Left kidney (tissue), 8 donors: ENCODE measurements at places on chromosomes 5 and 9.
A peak's percentile ranks its signal among the peaks of the same experiment; 100 is the strongest.

- no peak for DNase-seq
Measured at GRCh38 chr5:108974594-108974993, 226.9 kb downstream of the FER start.

GRCh38 chr5:65722575-65723403, 784 bp downstream of the NLN start:
- peak; percentile 59 for DNase-seq

GRCh38 chr5:121006217-121006616, 542.1 kb downstream of the PRR16 start:
- no peak for DNase-seq

GRCh38 chr5:87369431-87369830, 43.3 kb downstream of the CCNH start:
- DNase-seq = no peak

DNA sequence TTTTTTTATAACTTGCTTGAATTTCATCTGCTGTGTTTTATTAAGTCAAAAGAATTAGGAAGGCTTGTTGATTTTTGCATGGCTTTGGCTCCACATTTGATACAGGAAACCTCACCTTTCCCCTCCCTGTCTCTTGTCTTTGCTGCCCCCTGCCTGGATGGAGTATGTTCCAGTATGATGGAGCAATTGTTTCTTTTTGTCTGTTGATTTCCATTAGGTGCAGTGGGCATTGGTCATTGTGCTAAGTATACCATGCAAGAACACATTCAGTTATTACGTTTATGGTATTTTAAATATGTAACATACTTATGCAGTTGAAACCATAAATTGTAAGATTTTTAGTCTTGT, 19.6 kb downstream of the TJP2 start:
- DNase-seq = no peak

GRCh38 chr5:50866415-50866814, 200.0 kb downstream of the PARP8 start:
- DNase-seq = no peak

- DNase-seq = no peak
Measured at GRCh38 chr5:174067499-174067898, 22.0 kb downstream of the NSG2 start.

DNA sequence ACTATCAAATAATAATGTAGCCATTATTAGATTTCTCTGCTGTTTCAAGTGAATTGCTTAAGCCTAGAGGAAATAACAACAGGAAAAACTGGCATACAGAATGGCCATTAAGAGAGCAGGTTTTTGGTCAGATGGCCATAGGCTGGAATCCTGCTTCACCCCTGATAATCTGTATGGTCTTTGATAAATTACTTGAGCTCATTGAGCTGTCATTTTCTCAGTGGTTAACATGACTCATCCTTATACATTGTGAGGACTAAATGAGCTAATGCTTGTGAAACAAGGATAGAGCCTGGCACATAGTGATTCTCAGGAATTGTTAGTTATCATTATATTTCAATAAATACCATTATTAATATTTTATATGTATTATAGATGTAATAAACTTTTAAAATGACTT, 516.5 kb downstream of the KIF4B start:
- DNase-seq = no peak

- no peak for DNase-seq
Measured at GRCh38 chr9:23621188-23621587, 204.9 kb downstream of the ELAVL2 start.

DNA sequence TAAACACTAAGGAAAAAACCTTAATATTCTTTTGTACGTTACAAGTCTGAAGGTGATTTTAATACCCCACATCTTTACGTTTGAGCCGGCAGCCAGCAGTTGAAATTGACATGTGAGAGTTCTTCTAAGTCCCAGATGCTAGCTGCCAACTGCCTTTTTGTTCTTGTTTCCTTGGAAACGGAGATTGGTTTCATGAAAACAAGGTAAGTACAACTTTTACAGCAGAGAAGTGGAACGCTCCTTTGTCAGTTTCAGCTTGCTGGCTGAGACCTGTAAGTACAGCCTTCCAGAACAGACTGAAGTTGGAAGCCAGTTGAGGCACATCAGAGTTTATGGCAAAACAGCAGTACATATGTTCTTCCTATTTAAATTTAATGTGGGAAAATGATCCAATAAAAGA, 1018.4 kb upstream of the ARRDC3 start:
- peak; percentile 32 for DNase-seq

- no peak for DNase-seq
Measured at GRCh38 chr9:109518621-109519335, 20.7 kb upstream of the PTPN3 start.

DNA sequence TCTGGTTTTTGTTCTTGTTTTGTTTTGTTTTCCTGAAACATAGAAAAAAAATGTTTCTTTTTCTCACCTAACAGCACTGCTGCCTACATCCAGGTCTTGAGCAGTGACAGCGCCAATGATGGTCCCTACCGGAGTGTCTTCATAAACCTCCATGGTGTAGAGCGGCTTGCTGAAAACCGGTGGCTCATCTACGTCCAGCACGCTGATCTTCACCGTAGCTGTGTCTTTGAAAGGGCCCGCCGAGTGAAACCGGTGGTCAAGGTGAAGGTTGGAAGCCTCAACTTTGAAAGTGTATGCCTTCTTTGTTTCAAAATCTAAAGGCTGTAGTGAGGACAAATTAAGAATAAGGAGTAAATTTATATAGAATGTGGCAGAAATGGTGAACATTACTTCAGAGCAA, 1051.0 kb downstream of the CDH12 start:
- no peak for DNase-seq

DNA sequence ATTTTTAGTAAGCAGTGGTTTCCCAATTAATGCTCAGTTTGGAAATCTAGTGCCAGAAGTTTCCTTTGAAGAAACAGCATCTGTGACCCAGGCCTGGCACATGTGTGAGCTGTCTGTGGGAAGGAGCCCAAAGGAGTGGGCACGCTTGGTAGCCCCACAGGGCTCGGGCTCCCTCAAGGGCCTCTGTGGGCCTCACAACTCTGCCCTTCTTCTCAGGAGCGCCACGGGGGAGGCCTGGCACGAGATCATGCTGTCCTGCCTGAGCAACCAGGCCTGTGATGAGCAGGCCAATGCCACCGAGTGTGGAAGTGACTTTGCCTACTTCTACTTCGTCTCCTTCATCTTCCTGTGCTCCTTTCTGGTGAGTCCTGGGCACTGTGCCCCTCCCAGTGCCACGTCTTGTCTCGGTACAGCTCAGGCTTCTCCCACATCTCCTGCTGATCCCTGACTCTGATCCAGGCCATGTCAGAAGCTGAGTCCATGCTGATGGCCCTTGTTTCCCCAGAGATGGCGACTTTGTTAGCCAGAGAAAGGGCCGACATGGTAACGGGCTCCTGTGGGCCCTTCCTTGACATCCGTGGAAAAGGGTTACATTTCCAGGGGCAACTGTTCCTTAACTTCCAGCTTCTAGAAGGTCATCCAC, 200.4 kb downstream of the CACNA1B start:
- no peak for DNase-seq

DNA sequence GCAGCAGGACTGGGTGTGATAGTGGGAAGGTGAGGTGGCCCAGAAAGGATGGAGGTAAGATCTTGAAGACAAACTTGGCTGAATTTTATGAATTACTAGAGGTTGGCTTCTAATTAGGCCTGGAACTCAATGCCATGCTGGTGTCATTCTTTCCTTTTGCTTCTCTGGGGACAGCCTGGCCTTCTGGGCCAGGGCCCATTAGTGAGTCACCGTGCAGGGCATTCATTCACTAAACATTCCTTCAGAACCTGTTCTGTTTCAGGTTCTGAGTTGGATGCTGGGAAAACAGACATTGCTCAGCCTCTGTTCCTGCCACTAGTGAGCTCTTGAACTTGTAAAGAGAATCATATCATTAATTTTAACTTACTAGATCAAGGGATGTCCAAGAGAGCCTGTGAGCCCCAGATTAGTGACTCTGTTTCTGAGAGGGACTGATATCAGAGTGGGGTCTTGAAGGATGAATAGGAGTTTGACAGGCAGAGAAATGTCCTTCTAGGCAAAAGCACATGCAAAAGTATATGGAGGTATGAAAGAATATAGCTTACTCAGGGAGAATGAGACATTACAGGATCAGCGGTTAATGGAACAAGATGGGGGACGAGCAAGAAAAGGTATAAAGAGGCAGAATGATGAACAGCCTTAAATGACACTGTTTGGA, 66.5 kb downstream of the LHX2 start:
- no peak for DNase-seq

- no peak for DNase-seq
Measured at GRCh38 chr9:70607329-70607728, 192.9 kb upstream of the KLF9 start.

DNA sequence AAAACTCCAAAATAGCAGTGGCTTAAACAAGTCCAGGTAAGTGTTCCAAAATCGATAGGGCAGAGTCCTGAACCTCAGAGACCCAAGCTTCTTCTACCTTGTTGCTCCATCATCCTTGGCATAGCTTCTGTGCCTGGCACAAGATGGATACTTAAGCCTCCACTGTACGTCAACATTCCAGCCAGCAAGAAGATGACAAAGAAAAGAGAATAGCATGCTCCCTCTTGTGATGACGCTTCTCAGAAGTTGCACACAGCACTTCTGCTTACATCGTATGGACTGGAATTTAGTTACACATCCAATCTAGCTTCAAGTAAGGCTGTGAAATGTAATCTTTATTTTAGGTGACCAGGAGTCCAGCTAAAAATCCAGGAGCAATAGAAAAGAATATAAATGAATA, 227.4 kb downstream of the ESM1 start:
- no peak for DNase-seq

DNA sequence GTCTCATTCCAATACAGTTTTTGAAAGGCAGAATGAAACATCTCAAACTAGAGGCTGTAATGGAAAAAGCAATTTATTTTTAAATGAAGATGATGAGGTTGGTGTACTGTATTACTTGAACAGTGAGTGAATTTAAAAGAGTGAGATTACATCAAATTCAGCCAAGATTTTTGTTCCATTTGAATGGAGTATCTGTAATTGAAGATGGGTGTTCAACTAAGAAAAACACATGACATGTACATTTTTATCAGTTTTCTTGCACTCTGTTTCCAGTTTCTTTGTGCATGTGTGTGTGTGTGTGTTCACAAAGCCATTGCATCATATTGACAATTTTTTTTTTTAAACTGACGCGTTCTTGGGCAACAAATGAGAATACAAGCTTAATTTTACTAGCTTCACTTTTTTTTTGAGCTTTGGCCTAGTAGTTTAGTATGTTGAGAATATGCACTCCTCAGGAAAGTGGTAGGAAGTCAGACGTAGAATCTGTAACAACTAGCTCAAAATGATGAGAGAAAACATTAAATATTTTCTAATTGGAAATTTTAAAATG, 243.5 kb downstream of the MAST4 start:
- DNase-seq = no peak

DNA sequence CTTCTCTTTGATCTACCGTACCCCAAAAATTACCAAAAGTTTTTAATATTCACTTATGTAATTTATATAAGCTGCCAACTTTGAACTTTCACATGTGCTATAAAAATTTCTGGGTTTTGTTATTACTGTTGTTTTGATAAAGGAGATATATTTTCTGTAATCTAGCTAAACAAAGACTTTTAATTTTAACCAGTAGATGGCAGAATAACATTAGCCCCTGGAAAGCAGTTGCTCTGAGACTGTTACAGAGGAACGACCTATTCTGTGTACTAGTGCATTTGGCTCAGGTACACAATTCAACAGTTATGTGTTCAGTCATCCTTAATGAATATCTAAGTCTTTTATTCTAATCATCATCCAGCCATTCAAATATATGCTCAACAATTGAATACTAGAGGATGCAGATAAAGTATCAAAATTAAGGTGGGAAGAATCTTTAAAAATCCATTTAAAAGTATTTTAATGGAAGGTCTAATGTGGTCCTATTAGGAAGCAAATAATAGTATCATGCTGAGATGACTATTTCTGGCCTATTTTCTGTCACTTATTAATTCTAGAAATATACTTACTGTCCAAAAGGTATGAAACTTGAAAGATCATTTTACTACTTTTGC, 8.6 kb downstream of the KLHL9 start:
- peak; percentile 43 for DNase-seq

DNA sequence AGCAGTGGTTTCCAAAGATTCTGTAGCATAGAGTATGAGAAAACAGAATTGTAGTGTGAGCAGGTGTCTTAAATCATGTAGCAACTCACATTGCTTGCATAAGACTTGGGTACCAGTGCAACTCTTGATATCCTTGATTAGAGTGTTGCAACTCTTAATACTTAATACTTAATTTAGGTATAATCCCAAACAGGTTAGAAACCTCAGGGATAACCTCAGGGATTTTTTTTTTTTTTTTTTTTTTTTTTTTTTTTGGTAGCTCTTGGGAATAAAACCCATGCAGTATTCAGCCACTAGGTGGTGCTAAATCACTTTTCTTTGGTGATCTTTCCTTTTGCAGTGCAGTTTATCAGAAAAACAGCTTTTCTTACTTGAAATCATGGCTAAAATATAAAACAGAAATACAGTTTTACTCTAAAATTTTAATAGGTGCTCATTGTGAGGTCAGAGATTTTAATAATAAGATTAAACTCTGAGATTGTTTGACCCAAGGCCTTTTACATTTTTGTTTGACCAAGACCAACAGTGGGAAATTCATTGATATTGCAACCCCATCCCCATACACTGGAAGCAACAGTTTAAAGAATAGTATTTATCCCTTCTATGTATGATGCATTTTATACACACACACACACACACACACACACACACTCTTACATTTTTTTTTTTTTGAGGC, 55.3 kb downstream of the ERAP1 start:
- peak; percentile 75 for DNase-seq

DNA sequence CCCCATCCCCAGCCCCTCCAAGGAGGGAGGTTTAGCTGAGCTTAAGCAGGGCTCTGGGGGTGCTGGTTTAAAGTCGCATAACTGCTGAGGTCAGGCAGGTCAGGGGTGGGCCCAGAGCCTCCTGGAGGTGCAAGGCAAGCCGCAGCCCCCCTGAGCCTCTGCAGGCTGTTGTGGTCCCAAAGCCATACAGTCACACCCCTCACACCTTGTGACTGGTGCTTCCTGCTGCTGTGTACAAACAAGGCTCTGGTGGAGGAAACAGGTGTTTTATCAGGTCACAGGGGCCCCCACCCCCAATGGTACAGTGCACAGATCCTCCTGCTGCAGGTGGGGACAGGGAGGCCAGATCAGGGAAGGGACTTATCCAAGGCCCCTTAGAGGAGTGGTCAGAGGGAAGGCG, 8.0 kb downstream of the TCF7 start:
- DNase-seq = no peak

- peak; percentile 95 for DNase-seq
Measured at GRCh38 chr5:96935559-96936430, at the start of gene LNPEP. LNPEP (plus strand) TSS chr5:96936080; CDS start chr5:96936156, 76 bp downstream.

DNA sequence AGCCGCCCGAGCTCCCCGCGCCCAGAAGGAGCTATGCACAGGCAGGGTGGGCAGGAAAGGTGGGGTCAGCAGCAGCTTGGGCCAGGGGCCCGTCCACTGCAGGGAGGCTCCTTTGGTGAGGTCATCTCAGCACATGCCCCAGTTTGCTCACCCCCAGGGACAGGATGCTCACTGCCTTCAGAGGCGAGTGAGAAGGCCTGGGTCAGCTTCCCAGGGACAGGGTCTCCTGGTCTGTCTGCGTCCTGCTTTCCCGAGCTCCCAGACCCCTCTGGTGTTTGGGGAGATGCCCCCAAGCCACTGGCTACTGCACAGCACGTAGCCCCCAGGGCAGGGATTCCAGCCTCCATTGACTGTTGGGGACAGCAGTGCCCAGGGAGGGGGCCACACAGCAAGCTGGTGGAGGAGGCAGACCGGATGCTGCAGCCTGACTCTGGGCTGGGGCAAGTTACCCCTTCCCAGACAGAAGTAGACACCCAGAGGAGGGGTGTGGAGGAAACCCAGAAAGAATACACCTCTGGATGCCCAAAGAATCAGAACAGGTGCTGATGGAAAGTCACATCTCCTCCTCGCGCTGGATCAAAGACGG, 581 bp upstream of the SARDH start:
- no peak for DNase-seq
